ENCODE measurements at places on chromosomes 2 and 18.
A peak's percentile ranks its signal among the peaks of the same experiment; 100 is the strongest.

DNA sequence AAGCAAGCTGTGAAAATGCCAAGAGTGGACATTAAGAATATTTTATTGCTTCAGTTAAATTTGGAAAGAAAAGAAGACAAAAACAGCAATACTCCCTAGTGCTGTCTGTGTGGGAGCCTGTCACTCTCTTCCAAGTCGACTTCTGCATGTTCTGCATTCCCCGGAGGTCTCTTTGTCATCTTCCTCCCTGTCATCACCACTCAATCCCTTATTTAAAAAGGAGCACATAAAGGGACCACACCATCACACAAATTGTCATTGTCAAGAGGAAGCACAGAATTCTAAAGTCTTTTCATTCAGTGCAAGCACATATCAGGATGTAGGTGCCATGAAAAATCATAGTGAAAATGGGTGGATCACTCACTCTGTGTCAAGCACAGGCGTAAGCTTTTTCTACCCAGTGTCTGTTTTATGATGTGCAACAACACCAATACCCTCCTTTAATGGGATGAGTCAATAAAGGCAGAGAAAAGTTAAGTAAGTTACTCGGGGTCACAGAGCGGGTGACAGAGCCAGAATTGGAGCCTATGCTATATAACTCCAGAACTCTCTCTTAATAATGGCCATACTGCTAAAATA lies 222.4 kb upstream of the HNMT start:
- no peak for DNase-seq

GRCh38 chr2:126668254-126668653 lies 12.3 kb downstream of the GYPC start:
- no peak for DNase-seq

GRCh38 chr2:200408428-200409316 lies 101.2 kb downstream of the KCTD18 start:
- no peak for DNase-seq

- no peak for DNase-seq
These were observed 32.2 kb downstream of the PLEKHA3 start for GRCh38 chr2:178512484-178512883.

DNA sequence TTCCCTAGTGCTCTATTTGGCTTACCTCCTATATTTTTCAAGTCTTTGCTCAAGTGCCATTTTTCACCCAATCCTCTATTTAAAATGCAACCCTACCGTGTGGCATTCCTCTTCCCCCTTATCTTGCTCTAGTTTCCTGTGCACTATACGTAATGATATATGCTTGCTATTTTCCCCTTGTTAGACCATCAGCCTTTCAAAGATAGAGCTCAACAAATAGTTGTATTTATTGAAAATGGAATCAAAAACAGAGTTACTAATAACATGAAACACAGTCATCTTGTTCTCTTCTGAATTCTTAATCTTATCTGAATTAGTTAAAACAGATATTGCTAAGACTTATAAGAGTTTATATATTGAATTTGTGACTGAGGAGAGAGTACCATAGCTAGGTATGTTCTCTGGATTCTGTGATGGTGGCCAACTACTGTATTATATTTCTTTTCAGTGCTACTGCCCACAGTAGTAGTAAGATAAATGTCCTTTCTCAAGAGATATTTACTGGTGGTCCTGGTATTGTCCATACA lies 55.3 kb downstream of the CAB39 start:
- no peak for DNase-seq

DNA sequence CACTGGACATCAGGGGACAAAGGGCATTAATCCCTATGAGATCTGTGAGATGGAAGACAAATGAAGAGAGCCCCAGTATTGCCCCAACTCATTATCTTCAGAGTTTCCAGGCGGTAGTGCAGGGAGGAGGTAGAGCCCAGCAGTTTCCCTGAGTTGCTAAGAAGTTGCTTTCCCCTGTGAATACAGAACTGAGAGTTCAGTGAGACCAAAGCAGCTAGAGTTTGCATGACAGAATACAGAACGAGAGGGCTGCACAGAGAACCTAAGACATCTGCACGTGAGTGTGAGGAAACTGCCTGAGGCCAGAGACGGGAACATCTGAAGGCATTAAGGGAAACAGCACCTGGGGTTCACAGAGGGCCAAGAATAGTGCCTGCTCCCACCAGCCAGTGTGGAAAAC lies 18.1 kb upstream of the PGAP1 start:
- no peak for DNase-seq

- DNase-seq = no peak
These were observed 390.3 kb downstream of the NRXN1 start for GRCh38 chr2:50641633-50642032.

DNA sequence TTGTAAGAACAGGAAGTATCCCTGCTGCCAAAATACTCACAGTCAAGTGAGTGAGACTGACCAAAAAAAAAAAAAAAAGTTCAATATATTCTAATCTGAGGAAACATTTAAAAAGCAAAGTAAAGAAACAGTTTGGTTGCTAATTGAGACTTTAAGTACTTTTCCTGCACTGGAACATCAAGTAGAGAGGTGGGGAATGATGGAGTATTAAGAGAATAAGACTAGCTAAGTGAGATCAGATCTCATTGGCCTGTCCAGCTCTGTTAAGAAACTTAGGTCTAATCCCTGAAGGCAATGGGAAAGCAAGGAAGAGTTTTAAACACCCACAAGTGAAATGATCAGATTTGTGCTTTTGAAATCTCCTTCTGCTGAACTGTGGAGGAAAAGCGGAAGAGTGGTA lies 27.8 kb upstream of the MAP4K3 start:
- no peak for DNase-seq

- no peak for DNase-seq
These were observed 14.9 kb downstream of the EMX1 start for GRCh38 chr2:72932045-72932740.

- DNase-seq = no peak
These were observed 28.1 kb downstream of the THAP4 start for GRCh38 chr2:241608881-241609280.

DNA sequence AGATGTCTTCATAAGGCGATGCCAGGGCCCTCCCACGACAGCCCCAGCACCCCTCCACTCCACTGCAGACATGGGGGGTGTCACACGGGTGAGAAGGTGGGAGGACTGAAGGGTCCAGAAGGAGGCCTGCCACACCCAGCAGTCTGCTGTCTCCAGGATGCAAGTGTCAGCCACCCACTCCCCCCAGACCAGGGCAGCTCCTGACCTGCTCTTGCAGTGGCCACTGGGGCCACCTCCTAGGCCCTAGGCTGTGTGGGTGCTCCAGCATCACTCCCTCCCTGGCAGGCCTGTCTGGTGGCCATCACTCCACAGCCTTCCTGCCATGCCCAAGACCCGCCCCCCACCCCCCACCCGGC lies 171.0 kb downstream of the CELF4 start:
- no peak for DNase-seq

DNA sequence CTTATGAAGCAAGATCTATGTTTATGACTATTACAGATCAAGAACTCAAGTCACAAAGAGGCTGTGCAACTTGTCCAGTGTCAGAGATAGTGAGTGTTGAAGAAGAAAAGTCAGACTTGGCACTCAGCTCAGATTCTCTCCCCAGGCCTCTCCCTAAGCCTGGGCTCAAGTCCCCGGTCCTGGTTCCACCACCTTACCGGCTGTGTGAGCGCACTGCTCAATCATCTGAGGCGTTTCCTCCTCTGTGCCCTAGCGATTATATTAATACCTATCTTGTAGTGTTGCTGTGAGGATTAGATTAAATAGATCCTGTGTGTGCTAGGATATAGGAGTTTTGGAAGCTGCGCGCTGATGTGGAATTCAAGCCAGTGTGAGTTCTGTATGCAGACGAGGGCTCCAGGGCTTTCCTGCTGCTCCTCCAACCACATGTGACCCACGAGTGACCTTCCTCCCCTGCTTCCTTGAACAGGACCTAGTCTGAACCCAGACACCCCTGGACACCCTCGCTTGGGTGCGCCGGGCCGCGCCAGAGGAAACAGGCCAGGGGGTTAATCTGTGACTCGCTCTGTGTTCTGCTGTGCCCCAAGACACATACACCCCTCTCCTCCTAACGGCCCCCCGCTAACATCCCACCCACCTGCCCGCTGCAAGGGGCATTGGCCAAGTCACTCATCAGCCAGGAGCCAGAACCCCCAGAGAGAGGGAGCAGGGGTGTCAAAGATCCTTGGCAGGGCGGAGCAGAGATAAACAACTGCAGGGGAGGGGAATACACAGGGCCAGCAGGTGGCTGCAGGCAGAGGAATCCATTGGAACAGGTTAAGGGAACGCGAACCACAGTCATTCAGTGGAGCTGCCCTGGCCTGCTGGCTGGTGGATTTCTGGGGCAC lies 38.3 kb downstream of the TNS1 start:
- DNase-seq = no peak

DNA sequence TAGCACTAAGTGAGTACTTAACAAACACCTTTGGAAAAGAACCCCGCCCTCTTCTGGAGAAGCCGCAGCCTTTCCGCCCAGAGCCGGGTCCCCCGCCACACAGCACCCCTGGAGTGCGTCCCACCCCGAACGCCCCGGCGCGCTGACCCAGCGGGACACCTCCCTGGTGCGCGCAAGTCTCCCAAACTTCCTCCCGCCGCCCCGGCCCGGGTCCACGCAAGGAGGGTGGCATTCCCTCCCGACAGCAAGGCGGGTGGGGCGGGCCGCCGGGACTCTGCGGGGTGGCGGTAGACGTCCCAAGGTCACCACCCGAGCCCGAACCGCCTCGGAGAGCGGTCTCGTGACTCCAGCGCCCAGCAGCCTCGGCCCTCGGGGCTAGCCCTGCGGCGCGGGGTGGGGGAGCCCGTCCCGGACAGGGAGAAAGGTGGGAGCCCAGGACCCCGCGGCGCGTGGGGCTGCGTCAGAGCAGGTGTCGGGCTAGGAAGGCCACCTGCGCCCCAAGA lies 598 bp downstream of the CCDC93 start:
- peak; percentile 17 for DNase-seq

- no peak for DNase-seq
These were observed 109.3 kb downstream of the DNAH7 start for GRCh38 chr2:195959341-195959740.

DNA sequence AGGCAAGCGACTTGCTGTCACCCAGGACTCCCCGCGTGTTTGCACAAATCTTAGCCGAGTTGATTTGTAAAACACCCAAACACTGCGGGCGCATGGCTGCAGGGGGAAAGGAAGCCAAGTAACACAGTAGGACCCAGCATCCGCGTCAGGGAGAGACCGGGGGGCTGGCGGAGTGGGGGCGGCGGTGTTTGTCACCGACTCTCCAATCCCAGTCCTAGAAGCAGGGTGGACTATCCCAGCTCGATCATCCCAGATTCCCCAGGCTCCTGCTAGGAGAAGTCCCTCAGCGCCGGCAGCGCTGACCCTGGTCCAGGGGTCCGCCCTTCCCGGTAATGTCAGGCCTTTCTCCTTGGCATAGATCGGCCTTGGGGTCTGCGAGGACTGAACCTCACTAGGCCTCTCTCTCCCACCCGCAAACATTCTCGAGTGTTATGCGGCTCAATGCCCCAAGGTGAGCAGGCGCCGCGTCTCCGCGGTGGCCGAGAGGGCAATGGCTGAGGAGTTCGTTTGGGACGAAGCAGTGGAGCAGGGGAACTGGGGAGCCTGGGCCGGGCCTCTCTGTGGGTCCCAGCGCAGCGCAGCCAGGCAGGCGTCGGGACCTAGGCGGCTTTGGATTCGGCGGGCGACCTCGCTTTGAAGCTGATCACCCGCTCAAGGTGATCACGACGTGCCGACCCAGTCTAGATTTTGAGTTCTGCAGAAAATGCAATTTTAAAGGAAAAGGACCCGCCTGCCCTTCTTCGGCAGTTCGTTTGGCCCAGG lies 1.5 kb upstream of the GDF7 start:
- DNase-seq = no peak

GRCh38 chr2:31739161-31739560 lies 158.4 kb upstream of the SRD5A2 start:
- DNase-seq = no peak

DNA sequence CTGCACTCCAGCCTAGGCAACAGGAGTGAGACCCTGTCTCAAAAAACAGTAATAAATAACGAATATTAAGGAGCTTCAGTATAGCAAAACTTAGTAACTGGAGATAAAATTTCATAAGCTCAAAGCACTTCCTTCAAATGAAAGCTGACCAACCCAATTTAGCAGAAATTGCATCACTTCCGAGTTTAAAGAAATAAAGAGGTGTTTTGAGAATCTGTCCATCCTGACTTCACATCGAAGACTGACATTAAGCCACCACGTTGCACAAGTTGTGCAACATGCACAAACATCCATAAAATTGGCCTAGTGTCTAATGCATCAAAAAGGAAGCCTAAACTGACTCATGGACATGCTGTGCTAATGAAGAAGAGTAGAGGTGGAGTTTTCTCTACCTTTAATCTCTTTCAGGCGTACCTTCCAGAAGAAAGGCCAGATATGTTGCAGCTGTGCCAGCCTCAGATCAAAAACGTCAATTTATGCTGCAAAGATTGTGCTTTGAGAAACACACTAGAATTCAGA lies 7.7 kb upstream of the DSG3 start:
- no peak for DNase-seq

- no peak for DNase-seq
These were observed at the start of gene ZEB2 for GRCh38 chr2:144519934-144520731. ZEB2 (minus strand) TSS chr2:144520119; CDS start chr2:144517350, 2,769 bp downstream.

GRCh38 chr18:28963481-28963880 lies 786.6 kb upstream of the CDH2 start:
- no peak for DNase-seq

- DNase-seq = no peak
These were observed 6.3 kb downstream of the YES1 start for GRCh38 chr18:805755-806110.

DNA sequence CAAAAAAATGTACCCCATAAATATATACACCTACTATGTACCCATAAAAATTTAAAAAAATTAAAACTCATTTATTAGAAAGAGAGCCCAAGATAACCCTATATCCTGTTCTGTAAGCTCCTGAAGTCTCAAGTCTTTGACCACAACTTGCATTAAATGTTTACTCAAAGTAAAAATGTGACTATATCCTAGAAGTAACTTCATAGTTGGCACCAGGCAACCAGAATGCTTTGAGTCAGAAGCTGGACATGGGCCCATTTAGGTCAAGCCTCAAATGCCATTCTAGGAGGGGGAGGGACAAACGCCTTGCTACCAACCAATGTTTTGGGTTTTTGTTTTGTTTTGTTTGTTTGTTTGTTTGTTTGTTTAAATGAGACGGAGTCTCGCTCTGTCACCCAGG lies 9.3 kb upstream of the TBC1D8 start:
- DNase-seq = no peak

GRCh38 chr18:11586896-11587295 lies 22.5 kb upstream of the SLC35G4 start:
- no peak for DNase-seq

DNA sequence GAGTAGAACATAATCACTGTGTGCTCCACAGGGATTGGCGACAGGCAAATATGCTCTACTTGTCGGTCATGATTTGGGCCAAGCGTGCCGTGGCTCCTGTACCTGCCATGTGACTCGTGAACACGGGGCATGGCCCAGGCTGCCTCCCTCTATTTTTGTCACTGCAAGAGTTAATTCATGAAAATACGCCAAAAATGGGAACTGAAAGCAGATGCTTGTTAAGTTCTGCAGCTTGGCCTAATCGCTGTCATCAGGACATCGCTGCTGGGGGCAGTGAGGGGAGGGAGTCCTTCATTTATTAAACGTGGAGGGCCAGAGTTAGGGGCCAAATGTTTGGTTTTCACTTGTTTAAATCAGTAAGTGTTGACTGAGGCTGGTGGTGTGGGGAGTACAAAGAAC lies 177.8 kb downstream of the BCL2 start:
- no peak for DNase-seq

Measured in T follicular helper cell (primary cell).